GM12878 (cell line): ENCODE measurements at places on chromosomes 7 and 10.

GRCh38 chr10:29437871-29438270, 149.0 kb downstream of the LYZL1 start:
- no peak for DNase-seq

DNA sequence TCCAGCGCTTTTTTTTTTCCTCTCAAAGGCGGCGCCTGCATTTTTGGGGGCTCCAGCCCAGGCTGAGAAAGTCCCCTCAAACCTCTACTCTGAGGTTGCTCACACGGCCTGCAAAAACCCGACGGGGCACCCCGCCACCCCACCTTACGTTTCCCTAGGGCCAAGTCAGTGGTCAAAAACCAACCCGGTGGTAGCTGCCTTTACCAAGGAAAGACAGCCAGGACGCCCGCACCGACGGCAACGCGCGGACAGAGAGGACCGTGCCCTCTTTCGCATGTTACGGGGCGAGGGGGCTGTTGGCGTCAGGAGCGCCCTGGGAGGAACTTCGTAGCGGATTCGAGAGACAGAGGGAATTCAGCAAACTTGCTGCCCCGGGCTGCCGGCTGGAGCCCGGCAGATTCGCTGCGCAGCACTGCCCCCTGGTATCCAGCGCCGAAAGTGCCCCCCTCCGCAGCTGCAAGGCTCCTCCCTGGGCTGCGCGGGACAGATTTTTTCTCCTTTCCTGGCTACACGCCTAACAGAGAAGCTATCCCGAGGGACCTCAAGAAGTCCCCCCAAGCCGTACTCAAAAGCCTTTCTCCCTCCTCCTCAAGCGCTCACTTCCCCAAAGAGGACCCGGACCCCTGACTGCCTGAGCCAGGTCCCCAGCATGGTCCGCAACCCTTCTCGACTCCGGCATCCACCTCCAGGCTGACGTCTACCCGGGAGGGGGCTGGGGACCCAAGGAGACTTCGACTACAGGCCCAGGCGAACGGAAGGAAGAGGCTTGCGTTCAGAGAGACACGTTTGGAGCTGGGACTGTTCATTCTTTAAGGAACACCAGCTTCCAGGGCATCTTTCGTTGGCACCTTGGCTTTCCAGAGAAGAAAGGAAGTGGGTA, 27.7 kb upstream of the VAX1 start:
- DNase-seq: no peak

DNA sequence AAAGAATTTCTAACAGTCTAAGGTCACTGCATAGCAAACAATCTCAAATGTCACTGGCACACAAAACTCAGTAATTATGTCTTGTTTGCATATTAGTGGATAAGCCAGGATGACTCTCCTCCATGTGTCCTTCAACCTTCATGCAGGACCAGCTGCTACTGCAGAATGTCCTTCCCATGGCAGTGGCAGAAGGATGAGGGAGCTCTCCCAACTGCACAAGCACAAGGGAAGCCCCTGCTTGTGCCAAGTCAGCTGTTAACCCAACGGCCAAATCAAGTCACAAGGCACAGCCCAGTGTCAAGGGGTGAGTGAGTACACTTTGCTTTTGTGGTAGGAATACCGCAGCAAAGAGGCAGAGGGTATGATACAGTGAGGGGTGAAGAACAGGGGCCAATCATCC, 59.3 kb upstream of the VWC2 start:
- DNase-seq: no peak

DNA sequence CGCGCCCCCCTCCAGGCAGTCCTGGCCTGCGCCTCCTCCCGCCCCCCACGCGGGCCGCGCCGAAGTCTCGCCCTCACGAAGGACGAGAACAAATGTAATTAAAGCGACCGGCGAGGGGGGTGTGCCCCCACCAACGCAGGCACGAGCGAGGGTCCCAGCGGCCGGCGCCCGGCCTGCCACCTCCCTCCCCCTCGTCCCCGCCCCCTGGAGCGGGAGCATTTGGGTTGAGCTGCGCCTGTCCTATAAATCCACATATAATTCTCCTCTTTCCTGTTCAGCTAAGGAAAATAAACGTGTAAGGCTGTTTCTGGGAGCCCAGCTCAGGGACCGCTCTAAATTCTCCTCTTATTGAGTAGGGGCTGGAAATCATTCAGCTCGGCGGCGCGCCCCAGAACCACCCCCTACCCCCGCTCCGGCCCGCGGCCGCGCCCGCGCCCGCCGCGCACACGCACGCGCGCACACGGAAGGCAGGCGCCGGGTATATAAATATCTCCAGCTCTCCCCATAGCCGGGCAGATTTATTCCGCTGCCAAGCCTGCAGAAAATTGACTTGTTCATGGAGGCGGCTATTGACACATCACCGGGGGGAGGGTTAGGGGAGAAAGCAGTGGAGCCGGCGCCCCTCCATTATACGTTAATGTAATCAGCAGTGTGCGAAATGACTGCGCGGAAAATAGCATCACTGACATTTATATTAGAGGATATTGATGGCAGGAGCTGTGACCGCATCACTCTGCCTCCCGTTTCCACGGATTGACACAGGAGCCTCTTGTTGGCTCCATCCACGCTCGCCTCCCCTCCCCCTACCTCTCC, 61.6 kb upstream of the BTRC start:
- no peak for DNase-seq

DNA sequence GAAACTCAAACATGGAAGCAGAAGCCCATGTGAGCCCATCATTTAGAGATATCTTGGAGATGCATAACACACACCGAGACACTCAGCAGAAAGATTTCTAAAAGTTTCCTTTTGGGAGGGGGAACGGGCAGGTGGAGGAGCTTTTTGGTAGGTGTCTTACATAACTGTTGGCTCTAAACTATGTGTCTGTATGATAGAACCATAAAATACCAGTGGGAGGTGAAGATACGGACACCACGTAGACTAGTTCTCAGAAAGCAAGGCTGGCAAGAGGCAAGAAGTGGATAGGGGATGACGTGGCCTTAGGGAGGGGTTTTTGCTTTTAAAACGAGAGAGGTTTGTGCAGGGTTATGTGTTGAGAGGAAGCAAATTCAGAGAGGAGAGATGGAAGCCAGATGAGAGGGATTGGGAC, 36.5 kb downstream of the IL15RA start:
- no peak for DNase-seq

- DNase-seq: no peak
Measured at GRCh38 chr10:26860102-26860442, 686 bp downstream of the ABI1 start.

DNA sequence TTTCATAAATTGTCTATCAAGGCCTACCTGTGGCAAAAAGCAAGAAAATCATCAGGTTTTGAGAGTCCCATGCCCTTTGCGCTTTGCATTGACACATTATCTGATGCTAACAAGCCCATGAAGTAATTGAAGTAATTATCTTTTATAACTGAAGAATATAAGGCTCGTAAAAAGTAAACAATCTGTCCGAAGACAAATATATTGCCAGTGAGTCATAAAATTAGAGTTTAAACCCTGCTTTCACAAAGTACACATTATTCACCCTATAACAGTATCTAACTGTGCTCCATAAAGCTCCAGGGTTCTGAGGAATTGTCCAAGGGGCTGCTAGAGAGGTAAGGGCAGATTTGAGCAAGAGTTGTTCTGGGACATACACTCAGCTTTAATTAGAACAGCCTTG, 102.3 kb upstream of the PPP1R3A start:
- no peak for DNase-seq

- no peak for DNase-seq
Measured at GRCh38 chr7:105268056-105268455, 120.7 kb downstream of the SRPK2 start.

GRCh38 chr7:7795630-7796121, 77.3 kb upstream of the RPA3 start:
- DNase-seq: no peak
